ENCODE measurements at places on chromosomes 3 and 15. TPM values are rescaled to one million over a fixed set of nuclear protein-coding genes. Genes with fewer than 3 reads are reported as not detected.

GRCh38 chr3:83946554-83946953, 1012.2 kb upstream of the CADM2 start:
- no peak overlapping the region for H3K4me3 ChIP-seq
- no peaks in the 10 kb centered on the region for H3K4me1 ChIP-seq
- H3K36me3 ChIP-seq: no peaks in the 10 kb centered on the region
- no peak for DNase-seq

GRCh38 chr3:14377838-14378169, 24.6 kb upstream of the SLC6A6 start:
- DNase-seq: no peak
- H3K4me1 ChIP-seq: no peaks in the 10 kb centered on the region
- no peak overlapping the region for H3K4me3 ChIP-seq
- H3K27ac ChIP-seq: no peak overlapping the region
- H3K27me3 ChIP-seq: no peaks in the 10 kb centered on the region

The CCR1 gene
- total RNA-seq: 7.0 TPM

- peaks cover 3% of the 10 kb centered on the region for H3K4me1 ChIP-seq
- H3K27ac ChIP-seq: no peak overlapping the region
- no peak overlapping the region for H3K4me3 ChIP-seq
These were observed 18.4 kb downstream of the CCK start for GRCh38 chr3:42247576-42248027.

- H3K4me3 ChIP-seq: no peak overlapping the region
- no peak for DNase-seq
- H3K27me3 ChIP-seq: no peaks in the 10 kb centered on the region
- H3K4me1 ChIP-seq: no peaks in the 10 kb centered on the region
- H3K36me3 ChIP-seq: no peaks in the 10 kb centered on the region
These were observed 337.3 kb upstream of the CBLB start for GRCh38 chr3:106206146-106206545.

DNA sequence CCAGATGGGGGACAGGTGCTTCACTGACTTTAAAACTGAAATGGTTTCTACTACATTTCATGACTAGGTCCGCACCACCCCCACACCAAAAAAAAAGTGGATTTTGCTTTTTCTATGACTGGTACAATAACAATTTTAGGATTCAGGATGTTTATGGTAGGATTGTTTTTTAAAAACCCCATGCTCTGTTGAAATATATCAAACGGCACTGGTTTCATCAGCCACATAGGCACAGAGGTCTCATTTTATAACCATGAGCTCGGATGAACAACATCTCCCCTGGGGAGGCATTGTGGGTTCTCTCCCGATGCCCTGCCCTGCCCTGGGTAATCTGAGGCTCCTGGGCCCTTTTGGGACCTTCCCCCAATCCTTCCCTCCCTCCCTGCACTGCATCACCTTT, 202.7 kb upstream of the KBTBD8 start:
- no peak for DNase-seq
- H3K36me3 ChIP-seq: no peaks in the 10 kb centered on the region
- no peak overlapping the region for H3K4me3 ChIP-seq
- H3K27me3 ChIP-seq: peaks cover 10% of the 10 kb centered on the region
- H3K4me1 ChIP-seq: no peaks in the 10 kb centered on the region

GRCh38 chr15:56667517-56667916, 65.8 kb downstream of the ZNF280D start:
- no peak overlapping the region for H3K4me3 ChIP-seq
- no peak for DNase-seq
- peaks cover 26% of the 10 kb centered on the region for H3K36me3 ChIP-seq
- H3K27ac ChIP-seq: no peak overlapping the region
- H3K4me1 ChIP-seq: no peaks in the 10 kb centered on the region

The WWTR1 gene
- total RNA-seq: 1.6 TPM

DNA sequence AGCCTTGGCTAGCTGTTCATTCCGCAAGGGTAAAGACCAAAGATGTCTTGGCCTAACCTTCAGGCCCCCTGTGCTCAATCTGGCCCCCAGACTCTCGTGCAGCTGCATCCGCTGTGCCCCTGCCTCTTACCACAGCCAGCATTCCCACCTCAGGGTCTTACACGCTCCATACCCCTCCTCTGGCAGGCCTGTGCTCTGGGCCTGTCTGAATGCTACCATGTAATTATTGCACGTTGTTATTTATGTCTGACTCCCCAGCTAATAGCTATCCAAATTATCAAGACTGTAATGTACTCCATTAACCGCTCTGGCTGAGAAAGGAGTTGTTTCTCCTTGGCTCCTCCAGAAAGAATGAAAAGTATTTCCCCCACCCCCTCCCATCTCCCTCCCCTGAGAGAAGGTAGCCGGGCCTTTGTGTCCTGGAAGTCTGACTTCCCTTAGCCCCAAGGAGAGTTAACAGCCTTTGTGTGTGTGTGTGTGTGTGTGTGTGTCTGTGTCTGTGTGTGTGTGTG, 54.5 kb upstream of the UBE2E1 start:
- no peak for DNase-seq
- no peaks in the 10 kb centered on the region for H3K36me3 ChIP-seq
- H3K27me3 ChIP-seq: no peaks in the 10 kb centered on the region
- no peak overlapping the region for H3K27ac ChIP-seq

DNA sequence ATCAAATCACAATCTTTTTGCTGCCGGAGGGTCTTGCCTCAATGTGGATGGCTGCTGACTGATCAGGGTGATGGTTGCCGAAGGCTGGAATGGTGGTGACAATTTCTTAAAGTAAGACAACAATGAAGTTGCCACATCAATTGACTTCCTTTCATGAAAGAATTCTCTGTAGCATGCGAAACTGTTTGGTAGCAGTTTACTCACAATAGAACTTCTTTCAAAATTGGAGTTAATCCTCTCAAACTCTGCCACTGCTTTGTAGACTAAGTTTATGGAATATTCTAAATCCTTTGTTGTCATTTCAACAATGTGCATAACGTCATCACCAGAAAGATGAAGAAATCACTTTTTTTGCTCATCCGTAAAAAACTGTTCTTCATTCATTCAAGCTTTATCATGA, 65.8 kb downstream of the B3GNT5 start:
- no peak overlapping the region for H3K4me3 ChIP-seq
- H3K27me3 ChIP-seq: no peaks in the 10 kb centered on the region
- DNase-seq: peak; percentile 33
- H3K27ac ChIP-seq: no peak overlapping the region
- peaks cover 21% of the 10 kb centered on the region for H3K4me1 ChIP-seq

GRCh38 chr3:157237886-157238285, 77.9 kb upstream of the CCNL1 start:
- no peaks in the 10 kb centered on the region for H3K36me3 ChIP-seq
- H3K4me3 ChIP-seq: no peak overlapping the region
- DNase-seq: no peak
- H3K4me1 ChIP-seq: no peaks in the 10 kb centered on the region
- H3K27ac ChIP-seq: no peak overlapping the region
- no peaks in the 10 kb centered on the region for H3K27me3 ChIP-seq

DNA sequence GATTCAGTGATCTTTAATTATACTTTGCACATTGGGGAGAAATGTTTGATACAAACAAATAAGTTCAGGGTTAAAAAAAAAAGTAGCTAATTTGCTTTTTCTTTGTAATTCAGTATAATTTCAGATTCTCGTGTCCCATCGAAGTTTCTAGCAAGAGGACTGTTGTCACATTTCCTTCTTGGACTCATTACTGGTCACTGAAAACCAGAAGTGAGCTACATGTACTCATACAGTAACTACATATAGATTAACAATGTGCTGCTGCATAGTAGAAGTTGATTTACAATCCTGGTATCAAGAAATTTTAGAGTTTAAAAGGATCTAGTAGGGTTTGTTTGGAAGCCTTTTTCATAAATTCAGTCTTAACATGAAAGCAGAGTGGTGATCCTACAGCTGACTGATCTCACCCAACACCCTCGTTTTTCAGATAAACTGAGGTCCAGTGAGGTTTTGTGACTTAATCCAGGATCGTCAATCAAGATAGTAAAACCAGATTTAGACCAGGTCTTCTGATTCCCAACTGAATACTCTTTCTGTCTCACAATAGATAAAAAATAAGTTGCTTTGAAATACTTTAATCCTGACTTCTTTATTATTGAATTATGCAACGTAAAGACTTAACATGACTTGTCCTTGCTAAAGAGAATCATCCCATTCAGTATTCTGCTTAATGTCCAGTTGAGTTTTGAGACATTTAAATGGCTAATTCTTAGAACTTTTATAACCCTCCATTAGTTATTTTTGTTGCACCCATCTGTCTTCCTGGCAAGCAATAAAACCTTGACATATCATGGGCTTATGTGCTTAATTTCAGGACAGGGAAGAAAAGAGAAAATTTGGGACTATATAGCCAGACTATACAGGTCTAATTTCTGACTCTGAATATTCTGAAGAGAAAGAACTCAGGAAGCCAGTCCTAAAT, 2.8 kb downstream of the SEC62 start:
- no peaks in the 10 kb centered on the region for H3K27me3 ChIP-seq
- no peak overlapping the region for H3K4me3 ChIP-seq
- H3K27ac ChIP-seq: no peak overlapping the region
- no peaks in the 10 kb centered on the region for H3K36me3 ChIP-seq

The LYSMD2 gene
- total RNA-seq: 19.6 TPM

The GRAMD2A gene
- total RNA-seq: 0.47 TPM

The SLC28A2 gene
- not detected for total RNA-seq

GRCh38 chr3:156817646-156818272, 8.4 kb upstream of the LEKR1 start:
- no peak overlapping the region for H3K27ac ChIP-seq
- peaks cover 3% of the 10 kb centered on the region for H3K4me1 ChIP-seq
- no peaks in the 10 kb centered on the region for H3K27me3 ChIP-seq
- H3K4me3 ChIP-seq: peak overlapping the region; percentile 61
- DNase-seq: no peak

DNA sequence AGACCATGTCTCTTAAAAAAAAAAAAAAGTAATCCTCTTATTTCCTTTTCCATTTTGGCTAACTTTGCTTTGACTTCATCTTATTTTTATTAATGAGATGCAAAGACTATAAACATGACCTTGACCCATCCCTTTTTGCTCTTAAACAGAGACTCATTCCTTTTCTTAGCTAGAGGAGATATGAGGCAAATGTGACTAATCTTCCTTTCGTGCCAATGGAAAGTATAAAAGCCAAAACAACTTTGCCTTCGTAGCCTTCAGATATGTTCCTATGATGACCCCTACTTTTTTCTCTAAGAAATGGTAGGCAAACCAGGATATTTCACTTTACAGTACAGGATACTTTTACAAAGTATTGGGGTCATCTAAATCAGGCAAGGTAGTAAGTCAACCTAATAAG, 36.9 kb upstream of the GOLGB1 start:
- H3K36me3 ChIP-seq: peaks cover 61% of the 10 kb centered on the region
- no peak for DNase-seq
- H3K27me3 ChIP-seq: no peaks in the 10 kb centered on the region
- no peaks in the 10 kb centered on the region for H3K4me1 ChIP-seq
- H3K27ac ChIP-seq: no peak overlapping the region

GRCh38 chr15:72614810-72615532, 39.5 kb upstream of the GOLGA6B start:
- DNase-seq: no peak
- H3K27me3 ChIP-seq: no peaks in the 10 kb centered on the region
- no peak overlapping the region for H3K4me3 ChIP-seq
- H3K4me1 ChIP-seq: peaks cover 14% of the 10 kb centered on the region
- H3K27ac ChIP-seq: no peak overlapping the region

DNA sequence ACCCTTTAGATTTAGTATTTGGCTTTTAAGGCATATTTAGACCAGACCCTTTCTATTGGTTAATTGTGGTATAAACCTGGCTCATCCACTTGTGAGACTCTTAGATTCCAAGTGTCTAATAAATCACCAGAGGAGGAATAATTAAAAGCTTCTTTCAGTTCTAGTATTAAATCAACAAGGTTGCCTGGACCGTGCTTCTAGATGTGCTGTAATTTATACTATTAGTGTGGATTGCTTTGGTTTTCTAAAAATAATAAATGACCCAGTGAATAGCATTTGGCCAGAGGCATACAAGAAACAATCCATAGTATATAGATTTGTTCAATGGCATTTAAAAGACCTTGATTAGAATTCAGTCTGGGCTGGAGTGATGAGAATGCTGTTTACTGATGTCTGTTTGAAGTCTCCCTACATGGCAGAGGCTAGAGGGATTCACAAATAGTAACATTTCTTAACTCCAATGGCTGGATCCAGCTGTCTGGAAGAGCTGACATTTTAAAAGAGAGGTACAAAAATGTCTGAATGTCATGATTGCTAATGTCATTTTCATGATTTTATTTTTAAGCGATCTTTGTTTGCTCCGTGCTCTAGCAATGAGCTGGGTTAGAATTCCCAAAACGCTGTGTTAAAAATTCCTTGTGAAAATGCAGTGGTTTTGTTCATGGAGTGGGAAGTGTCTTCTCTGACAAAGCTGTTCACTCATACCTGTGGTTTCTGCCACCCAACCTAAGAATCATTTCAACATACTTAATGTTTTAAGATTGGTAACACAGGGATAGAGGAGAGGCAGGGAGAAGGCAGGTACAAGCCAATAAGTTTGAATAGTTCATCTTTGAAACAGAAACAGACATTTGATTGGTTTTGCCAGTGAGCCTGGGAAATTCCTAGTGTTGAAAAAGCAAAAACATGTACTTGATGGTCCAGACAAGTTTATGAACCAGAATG, 89.9 kb downstream of the RBMS3 start:
- H3K4me1 ChIP-seq: peaks cover 2% of the 10 kb centered on the region
- no peak overlapping the region for H3K4me3 ChIP-seq
- H3K27ac ChIP-seq: peak overlapping the region; percentile 29
- H3K36me3 ChIP-seq: no peaks in the 10 kb centered on the region

DNA sequence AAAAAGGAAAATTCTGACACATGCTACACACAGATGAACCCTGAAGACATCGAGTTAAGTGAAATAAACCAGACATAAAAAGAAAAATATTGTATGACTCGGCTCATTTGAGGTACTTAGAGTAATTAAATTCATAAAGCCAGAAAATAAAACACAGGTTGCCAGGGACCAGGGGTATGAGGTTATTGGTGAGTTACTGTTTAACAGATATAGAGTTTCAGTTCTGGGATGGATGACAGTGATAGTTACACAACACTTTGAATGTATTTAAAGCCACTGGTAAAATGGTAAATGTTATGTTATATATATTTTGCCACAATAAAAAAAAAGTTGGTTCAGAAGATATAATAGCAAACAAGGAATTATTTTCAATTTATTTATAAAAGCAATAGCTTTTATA, 436.1 kb upstream of the WNT5A start:
- H3K4me3 ChIP-seq: no peak overlapping the region
- H3K27me3 ChIP-seq: no peaks in the 10 kb centered on the region
- no peaks in the 10 kb centered on the region for H3K36me3 ChIP-seq
- H3K4me1 ChIP-seq: no peaks in the 10 kb centered on the region

GRCh38 chr3:48047841-48048464, 31.7 kb upstream of the MAP4 start:
- no peak overlapping the region for H3K27ac ChIP-seq
- no peak for DNase-seq
- no peaks in the 10 kb centered on the region for H3K36me3 ChIP-seq
- H3K4me3 ChIP-seq: no peak overlapping the region
- no peaks in the 10 kb centered on the region for H3K27me3 ChIP-seq

Data from thymus (tissue), 14 donors.